CD4-positive, alpha-beta T cell treated with Interleukin-1 beta for 1 hour (primary cell): ENCODE measurements at places on chromosomes 16 and 17.

DNA sequence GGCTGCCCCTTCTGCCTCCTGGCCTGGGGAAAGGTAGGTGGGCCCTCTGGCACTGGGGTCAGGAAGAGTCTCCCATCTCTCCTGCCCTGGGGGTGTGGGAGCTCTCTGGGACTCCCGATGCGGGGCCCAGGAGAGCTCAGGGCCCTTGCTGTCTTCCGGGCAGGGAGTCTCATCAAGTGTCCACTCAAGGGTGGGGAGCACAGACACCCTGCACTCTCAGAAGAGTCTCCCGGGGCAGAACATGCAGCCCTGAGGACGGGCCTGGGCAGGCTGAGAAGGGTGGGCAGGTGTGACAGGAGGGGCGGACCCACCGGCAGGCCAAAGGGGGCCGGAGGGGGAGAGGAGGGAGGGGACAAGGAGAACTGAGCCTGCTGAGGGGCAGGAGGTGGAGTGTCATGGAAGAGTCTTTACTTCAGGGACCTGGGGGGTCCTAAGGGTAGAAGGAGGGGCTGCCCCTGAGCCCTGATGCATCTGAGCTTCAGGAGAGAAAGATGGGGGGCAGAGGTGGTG is 8.4 kb upstream of the PKMYT1 start:
- DNase-seq, result no peak

GRCh38 chr16:87201052-87201451 is 116.1 kb downstream of the C16orf95 start:
- DNase-seq, result no peak

- DNase-seq, result no peak
These were observed 109.0 kb downstream of the RAP1GAP2 start for GRCh38 chr17:2905269-2905668.

DNA sequence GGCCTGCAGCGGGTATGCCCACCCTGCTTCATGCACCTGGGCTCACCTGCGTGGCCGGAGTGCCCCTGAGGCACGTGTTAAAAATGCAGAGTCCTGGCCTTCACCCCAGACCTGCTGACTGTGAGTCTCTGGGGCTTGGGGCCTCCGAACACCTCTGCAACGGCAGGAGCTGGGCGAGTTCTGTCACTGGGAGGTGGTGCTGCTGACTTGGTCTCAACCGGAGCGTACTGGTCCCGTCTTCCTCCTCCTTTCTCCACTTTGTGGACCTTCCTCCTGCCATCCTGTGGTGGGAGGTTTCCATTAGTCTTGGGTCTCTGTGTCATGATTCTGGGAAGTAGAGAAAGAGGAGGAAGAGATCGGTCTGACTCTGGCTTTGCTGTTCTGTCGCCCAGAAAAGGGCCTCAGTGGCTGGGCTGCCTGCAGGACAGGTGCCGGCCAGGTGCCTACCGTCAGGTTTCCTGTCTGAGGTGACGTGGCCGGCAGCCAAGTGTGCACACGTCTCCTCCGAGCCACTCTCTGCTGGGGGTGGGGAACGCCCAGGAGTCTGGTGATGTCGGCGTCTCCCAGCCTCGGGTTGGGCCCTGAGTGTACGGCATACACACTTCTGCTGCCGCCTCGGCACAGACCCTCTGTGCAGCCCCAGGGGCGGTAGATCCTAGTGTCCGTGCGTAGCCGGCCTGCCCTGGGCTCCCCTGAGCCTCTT is 6.9 kb downstream of the TSC2 start:
- no peak for DNase-seq

- no peak for DNase-seq
These were observed 48.3 kb downstream of the CUEDC1 start for GRCh38 chr17:57906910-57907309.

- DNase-seq, result no peak
These were observed 163.4 kb downstream of the SEC14L1 start for GRCh38 chr17:77304051-77304745.

GRCh38 chr17:73514146-73514863 is 129.9 kb downstream of the SDK2 start:
- DNase-seq, result no peak

GRCh38 chr16:9091867-9092281 is 430 bp downstream of the HAPSTR1 start:
- peak; percentile 31 for DNase-seq

DNA sequence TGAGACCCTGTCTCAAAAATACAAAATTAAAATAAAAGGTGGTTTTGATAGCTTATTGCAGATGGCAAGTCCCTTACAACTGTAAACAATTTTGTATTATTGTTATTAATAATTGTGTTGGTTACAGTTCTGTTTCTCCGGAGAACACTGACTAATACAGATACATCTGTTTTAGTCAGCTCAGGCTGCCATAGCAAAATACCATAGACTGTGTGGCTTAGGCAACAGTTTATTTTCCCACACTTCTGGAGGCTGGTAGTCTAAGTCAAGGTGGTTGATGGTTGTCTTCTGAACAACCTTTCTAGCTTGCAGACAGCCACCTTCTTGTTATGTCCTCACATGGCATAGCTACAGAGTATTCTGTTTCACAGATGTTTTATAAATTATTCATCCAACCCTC is 14.2 kb upstream of the IL21R start:
- no peak for DNase-seq

GRCh38 chr16:3113765-3114479 is 1.5 kb downstream of the ZNF205 start:
- no peak for DNase-seq

GRCh38 chr16:49431591-49432290 is 58.1 kb downstream of the C16orf78 start:
- DNase-seq, result no peak

GRCh38 chr17:8362651-8363332 is 13.7 kb downstream of the KRABD2 start:
- no peak for DNase-seq

GRCh38 chr17:61556224-61557188 is 34.5 kb downstream of the NACA2 start:
- no peak for DNase-seq

- DNase-seq, result no peak
These were observed 2.2 kb downstream of the C17orf67 start for GRCh38 chr17:56831369-56832095.

DNA sequence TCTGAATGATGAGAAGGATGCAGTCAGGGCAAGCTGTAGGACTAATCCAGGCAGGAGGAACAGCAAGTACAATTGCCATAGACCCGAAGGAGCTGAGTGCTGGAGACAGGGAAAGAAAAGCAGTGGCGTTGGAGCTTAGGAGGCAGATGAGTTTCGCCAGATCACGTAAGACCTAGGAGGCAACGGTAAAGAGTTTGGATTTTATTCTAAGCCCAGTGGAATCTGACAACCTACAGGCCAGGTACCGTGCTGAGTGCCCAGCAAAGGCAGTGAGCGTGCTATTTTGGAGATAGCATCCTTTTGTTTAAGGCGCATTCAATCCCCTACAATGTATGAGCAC is 1.2 kb downstream of the USP43 start:
- DNase-seq, result no peak

GRCh38 chr17:50816771-50817751 is 18.3 kb upstream of the WFIKKN2 start:
- peak; percentile 49 for DNase-seq

DNA sequence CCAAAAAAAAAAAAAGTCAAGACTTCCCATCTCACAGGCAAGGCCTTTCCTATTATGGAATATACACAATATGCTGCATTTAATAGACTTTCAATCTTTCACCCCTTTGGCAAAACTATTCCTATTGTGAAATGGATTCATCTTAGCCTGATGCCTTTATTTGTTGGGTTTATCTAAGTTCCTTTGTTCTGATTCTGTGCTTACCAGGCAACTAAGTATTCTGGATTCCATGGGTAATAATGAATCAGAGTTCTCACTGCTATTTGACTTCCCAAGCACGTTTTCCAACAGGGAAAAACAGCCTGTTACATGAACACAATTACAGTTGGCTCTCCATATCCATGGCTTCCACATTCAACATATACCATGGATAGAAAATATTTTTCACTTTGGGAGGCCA is 135.5 kb downstream of the MYO1D start:
- DNase-seq, result no peak

DNA sequence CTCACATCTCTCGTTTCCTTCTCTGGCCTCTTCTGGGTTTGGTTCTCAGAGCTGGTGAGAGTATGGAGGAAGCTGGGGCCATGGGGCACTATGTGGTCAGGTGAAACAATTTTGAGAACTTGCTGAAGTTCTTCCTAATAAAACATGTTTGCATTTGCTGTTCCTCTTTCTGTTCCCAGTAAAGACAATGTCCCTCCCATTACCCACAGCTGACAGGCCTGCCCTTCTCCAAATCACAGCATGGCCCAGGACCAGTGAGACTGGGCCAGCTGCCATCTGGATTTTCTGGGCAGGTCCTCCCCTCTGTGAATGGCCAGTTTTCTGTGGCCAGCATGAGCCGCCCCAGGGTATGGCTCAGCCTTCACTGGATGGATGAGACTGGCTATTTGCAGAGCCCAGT is at the start of gene CD300H:
Gene CD300H (minus strand): TSS at position 113 of the 400 bp plus-strand sequence.
- DNase-seq, result peak; percentile 17

- no peak for DNase-seq
These were observed 144.7 kb upstream of the IRX3 start for GRCh38 chr16:54431041-54431996.

GRCh38 chr17:67449845-67450755 is 73.0 kb downstream of the PITPNC1 start:
- no peak for DNase-seq

DNA sequence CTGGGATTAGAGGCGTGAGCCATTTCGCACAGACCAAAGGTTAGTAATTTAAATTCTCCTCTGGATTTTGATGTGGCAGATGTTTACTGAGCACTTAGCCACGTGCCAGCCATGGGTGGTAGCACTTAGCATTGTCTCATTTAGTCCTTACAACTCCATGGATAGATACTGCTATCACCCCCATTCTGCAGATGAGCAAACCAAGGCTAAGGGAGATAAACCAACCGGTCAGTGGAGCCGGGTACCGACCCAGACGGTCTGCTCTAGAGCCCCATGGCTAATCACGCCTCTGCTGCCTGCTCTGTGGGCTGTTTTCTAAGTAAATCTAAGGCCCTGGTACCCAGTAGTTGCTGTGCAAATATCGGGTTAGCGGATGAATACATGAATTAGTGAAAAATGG is 12.6 kb upstream of the ADGRG1 start:
- DNase-seq, result no peak

- no peak for DNase-seq
These were observed 43.5 kb upstream of the FOXF1 start for GRCh38 chr16:86466696-86467406.

GRCh38 chr16:66245072-66245471 is 121.4 kb upstream of the CDH5 start:
- no peak for DNase-seq

DNA sequence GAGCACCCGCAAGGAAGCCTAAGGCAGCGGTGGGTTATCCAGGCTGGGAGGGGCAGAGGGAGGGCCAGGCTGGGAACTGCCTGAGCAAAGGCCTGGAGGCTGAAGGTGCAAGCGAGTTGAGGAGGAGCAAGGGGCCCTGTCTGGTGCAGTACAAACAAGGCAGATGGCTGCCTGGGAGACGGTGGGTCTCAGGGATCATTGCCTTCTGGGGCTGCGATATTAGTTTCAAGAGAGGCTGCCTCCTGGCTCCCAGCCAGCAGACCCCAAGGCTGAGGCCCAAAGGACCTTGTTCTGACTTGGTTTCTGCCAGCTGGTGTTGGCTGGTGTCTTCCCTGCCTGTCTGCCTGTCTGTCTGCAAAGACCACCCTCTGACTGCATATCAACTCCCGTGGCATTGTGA is 154.0 kb downstream of the IRF8 start:
- no peak for DNase-seq

DNA sequence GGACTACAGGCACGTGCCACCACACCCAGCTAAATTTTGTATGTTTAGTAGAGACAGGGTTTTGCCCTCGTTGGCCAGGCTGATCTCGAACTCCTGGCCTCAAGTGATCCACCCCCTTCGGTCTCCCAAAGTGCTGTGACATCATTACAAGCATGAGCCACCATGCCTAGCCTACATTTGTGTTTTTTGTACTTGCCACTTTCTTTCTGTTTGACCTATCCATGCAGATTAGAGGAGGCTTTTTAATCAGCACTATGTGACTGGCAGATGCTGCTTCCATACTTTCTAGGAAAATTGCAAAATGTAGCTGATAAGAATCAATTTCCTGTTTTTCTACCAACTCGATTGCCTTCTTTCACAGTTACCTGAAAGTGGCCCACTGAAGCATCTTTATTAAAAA is 57.3 kb downstream of the B9D1 start:
- DNase-seq, result no peak

DNA sequence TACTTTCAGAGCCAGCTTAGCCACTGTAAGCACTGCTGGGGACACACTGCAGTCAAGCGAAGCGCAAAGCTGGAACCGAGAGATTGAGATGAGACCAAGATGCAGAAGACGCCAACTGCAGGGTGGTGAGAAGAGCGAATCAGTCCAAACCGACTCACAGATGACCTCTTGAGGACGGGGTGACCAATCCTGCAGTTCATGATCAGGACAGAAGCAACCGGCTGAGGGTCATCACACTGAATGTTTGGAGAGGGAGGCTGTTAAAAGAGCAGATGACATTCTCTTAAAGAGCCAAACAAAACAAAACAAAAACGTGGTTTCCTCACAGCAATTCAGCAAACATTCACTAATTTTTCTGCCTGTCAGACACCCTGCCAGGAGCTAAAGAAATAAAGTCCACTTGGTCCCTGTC is 8.5 kb downstream of the HASPIN start:
- no peak for DNase-seq

GRCh38 chr16:66107661-66108060 is 258.8 kb upstream of the CDH5 start:
- no peak for DNase-seq

DNA sequence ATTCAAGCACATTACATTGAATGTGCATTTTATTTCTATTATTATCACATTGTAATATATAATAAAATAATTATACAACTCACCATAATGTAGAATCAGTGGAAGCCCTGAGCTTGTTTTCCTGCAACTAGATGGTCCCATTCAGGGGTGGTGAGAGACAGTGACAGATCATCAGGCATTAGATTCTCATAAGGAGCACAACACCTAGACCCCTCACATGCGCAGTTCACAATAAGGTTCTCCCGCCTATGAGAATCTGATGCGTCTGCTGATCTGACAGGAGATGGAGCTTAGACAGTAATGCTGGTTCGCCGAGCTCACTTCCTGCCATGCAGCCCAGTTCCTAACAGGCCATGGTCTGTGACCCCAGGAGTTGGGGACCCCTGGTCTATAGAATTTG is 96.7 kb upstream of the RBBP6 start:
- DNase-seq, result no peak

GRCh38 chr17:8226536-8227237 is 16.3 kb upstream of the AURKB start:
- peak; percentile 58 for DNase-seq

GRCh38 chr16:13478991-13479390 is 441.0 kb upstream of the ERCC4 start:
- DNase-seq, result no peak

DNA sequence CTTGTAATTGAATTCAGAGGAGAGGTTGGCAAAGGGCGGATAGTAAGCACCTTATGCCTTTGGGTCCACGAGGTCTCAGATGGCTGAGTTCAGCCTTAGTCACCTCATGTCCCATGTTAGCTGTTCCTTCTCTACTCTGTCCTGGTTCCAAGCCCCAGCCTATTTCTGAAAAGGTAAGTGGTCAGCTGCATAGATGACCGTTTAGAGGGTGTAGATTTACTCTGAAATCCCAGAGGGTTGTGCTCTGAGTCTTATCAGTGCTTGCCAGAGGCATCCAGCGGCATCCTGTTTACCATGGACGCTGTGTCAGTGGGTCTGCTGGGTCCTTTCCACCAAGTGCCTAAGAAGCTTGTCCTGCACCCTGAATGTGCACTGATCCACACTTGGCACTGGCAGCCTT is 1.9 kb downstream of the ZNF778 start:
- no peak for DNase-seq
